ENCODE measurements at places on chromosomes 1 and 21. TPM values are rescaled to one million over a fixed set of nuclear protein-coding genes. Genes with fewer than 3 reads are reported as not detected.

PPM1J gene
- 1.4 TPM for total RNA-seq

AP4B1 gene
- 15.5 TPM for total RNA-seq

UMODL1 gene
- total RNA-seq: not detected

TMEM81 gene
- total RNA-seq: 6.3 TPM

AGT gene
- total RNA-seq: not detected

CD53 gene
- not detected for total RNA-seq

LMX1A gene
- total RNA-seq: not detected
